Cardiac septum (tissue), 1 donor: ENCODE measurements at places on chromosomes 5 and 9. TPM values are rescaled to one million over a fixed set of nuclear protein-coding genes. Genes with fewer than 3 reads are reported as not detected.

Gene IFNA21
- not detected for total RNA-seq

Gene ADRA1B
- 4.9 TPM for total RNA-seq

Gene NR2F1-AS1
- total RNA-seq = 0.89 TPM

Gene HMHB1
- not detected for total RNA-seq

Gene OR4F3
- total RNA-seq = not detected

Gene HNRNPH1
- total RNA-seq = 222 TPM

Gene ENHO
- total RNA-seq = 1.3 TPM

Gene PCDHGB1
- total RNA-seq = 12.6 TPM
